ENCODE measurements at places on chromosomes 4 and X.

DNA sequence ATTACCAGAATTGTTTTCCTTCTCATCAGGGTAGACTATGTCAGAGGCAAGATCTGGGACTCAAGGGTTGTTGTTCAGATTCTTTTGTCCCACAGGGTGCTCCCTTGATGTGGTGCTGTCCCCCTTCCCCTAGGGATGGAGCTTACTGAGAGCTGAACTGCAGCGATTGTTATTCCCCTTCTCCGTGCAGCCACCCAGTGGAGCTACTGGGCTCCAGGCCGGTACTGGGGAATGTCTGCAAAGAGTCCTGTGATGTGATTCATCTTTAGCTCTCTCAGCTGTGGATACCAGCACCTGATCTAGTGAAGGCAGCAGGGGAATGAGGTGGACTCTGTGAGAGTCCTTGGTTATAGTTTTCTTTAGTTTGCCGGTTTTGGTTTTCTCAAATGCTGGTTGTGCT lies 247.4 kb upstream of the HAND2 start:
- DNase-seq: no peak

- no peak for DNase-seq
These were observed 313.9 kb downstream of the FBXW7 start for GRCh38 chr4:152221816-152222516.

DNA sequence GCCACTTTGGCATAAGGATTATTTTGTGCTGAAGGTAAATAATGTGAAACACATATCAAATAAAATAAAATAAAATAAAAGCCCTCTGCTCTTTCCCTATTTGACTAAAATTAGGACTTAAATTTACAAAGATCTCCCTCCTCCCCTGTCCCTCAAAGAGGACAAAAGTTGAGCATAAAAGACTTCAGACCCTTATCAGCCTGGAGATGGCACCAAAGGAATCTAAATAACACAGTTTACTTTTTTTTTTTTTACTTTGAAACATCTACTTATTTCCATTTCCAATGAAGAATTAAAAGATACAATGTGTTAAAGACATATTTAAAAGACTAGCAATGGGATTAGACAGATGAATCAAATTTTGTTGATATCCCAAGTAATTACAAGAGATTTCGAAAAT lies 89.7 kb downstream of the EPHA5 start:
- DNase-seq: no peak

GRCh38 chrX:68994135-68994890 lies 165.5 kb downstream of the EFNB1 start:
- DNase-seq: no peak

GRCh38 chr4:167622481-167623240 lies 388.4 kb upstream of the SPOCK3 start:
- DNase-seq: no peak

DNA sequence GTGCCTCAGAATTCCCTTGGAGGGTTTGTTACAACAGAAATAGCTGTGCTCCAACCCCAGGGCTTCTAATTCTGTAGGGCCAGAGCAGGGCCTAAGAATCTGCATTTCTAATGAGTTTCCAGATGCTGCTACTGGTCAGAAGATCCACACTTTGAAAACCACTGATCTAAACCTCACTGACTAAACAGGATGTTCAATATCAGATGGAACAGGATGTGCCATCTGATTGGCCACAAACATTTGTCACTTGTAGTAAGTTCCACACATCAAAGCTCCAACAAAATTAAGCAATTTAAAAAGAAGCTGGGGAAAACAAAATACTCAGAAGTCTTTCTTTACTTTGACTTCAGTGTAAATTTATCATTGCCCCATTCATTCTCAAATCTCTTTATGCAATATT lies 14.3 kb downstream of the CASK start:
- DNase-seq: no peak

DNA sequence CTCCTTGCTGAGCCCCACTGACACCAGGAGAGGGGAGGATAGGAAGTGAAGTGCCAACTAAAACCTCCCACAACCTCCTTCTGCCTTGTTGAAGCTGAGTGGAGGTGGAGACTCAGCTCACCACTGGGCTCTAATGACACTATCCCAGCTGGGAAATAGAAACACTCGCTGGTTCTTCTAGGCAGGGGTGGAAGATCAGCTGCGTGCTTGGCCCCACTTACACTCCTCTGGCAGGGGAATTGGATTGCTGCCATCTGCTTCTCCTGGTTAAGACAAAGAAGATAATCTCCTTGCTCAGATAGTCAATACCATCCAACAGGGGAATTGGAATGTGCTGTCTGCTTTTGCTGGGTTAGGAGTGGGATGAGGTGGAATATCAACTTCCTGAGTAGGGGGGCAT lies 392.5 kb downstream of the ZNF674 start:
- DNase-seq: no peak

DNA sequence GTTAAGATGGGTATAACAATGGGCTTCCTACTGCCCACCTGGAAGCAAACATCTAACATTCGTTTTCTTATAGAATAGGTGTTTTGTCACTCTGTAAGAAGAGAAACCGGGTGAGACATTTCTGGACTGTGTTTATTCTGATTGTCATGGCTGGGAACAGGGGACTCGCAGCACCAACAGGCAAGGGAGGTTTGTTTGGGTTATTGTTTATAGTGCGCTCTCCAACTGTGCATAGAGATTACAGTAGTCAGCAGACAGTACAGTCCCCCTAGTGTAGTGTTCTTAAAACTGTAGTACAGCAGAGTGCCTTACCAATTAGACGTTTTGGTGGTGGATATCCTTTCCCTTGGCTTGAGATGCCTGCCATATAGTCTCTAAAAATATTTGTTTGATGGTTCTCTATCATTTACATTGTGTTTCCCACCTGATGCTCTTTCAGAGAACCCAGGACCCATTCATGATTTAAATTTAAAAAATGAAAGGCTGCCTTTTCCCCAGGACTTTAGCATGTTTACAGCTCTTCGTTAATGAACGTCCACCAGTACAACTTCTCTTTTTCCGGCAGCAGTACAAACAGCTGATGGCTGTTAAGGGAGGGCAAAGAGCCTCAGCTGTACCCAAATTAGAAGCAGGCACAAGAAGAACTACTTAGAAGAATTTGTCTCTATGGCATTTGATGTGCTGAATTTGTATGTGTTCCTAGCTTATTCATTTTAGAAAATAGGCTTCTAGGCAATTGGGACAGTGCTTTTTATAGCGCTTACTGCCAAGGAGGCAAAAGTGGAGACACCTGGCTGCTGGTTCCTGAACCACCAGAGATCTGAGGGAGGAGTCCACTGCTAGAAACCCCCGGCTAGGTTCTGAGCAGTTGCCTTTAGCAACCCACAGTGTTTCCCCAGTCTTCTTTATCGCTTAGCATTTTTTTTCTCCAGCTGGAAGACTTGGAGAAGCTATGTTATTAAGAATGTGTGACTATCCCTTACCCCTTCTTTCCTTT lies 1.0 kb upstream of the RNF150 start:
- no peak for DNase-seq

DNA sequence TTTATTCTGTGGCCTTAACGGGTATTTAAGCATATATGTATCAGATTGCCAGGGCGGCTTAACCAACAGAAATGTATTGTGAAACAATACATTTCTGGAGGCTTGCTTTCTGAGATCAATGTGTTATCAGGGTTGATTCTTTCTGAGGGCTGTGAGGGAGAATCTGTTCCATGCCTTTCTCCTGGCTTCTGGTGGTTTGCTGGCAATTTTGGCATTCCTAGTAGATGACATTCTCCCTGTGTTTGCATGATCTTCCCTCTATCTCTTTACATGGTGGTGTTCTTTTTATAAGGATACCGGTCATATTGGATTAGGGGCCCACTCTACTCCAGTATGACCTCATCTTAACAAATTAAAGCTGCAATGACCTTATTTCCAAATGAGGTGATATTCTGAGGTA lies 16.9 kb upstream of the CEP135 start:
- DNase-seq: no peak

DNA sequence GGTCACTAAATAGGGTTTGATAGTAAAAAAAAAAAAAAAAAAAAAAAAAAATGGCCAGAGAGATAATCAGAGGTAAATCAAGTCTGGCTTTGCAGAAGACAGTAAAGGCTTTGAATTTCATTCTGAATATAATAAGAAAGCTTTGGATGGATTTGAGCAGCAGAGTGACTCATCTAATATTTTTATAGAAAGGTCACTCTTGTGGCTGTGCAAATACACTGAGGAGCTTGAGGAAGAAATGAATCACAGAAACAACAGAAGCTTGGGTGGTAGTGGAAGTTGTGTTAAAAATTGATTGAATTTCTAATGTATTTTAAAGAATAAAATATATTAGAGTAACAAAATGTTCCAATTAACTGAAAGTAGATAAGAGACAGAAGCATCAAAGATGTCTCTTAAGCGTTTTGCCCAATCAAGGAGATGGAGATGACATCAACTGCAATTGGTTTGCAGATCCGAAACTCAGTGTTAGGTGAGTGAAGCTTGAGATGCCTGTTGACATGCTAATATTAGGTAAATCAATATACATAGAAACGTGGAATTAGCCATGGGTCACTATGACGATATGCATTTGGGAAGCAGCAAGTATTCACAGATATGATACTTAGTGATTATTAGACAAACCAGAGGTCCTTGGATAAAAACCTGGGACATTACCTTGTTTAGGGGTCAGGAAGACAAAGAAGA lies 280.5 kb downstream of the GPM6A start:
- DNase-seq: no peak

DNA sequence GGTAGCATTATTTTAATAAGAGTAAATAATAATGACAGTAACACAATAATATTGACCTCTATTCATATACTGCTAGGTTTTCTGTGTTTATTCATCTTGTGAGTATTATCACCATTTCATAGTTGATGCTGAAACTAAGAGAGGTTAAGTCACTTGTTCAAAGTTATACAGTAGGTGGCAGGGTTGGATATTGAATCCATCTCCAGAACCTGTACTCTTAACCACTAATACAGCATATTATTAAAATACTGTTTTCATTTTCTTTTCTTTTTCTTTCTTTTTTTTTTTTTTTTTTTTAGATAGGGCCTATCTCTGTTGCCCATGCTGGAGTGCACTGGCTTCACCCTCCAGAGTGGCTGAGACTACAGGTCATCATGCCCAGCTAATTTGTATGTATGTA lies 7.1 kb upstream of the ELF2 start:
- DNase-seq: no peak

DNA sequence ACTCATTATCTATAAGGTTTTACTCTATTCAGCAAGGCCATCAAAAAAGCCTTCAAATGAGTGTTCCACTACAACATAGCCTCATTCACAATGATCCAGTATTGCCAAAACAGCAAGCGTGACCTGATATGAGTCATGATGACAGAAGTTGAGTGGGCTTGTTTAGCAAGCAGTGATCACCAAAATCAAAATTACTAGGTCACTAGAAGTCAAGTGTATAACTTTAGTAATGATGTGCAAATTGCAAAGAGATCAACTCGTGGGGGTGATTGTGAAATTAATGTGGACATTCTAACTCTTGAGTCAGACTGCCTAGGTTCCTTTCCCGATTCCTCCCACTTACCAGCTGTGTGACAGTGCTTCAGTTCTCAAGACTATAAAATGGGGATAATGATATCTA lies 124.5 kb downstream of the CHM start:
- DNase-seq: peak; percentile 28

- no peak for DNase-seq
These were observed 1.4 kb downstream of the COX7B start for GRCh38 chrX:77900688-77901087.

GRCh38 chr4:78005086-78005485 lies 52.0 kb upstream of the FRAS1 start:
- no peak for DNase-seq

GRCh38 chr4:188454575-188454974 lies 315.3 kb downstream of the TRIML1 start:
- DNase-seq: no peak

GRCh38 chr4:77156533-77156911 lies 485 bp upstream of the CCNG2 start:
- peak; percentile 99 for DNase-seq

GRCh38 chrX:113512700-113513395 lies 672.2 kb upstream of the AMOT start:
- peak; percentile 14 for DNase-seq

DNA sequence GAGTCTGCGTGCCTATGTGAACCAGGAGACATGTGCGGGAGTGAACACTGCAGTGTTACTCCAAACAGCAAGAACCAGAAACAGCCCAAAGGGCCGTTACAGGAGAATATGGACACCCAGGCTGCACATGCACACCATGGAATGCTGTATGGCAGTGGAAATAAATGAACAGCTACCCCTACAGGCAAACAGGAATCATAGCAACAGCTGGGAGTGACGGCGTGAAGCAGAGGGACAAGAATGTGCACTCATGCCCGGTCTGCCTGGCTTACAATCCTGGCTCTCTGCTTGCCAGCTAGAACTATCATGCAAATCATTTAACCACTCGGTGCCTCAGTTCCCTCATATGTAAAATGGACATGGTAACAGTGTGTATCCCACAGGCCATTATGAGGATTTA lies 16.6 kb downstream of the GPKOW start:
- peak; percentile 4 for DNase-seq

- no peak for DNase-seq
These were observed 156.5 kb upstream of the ARHGAP24 start for GRCh38 chr4:85318415-85318814.

DNA sequence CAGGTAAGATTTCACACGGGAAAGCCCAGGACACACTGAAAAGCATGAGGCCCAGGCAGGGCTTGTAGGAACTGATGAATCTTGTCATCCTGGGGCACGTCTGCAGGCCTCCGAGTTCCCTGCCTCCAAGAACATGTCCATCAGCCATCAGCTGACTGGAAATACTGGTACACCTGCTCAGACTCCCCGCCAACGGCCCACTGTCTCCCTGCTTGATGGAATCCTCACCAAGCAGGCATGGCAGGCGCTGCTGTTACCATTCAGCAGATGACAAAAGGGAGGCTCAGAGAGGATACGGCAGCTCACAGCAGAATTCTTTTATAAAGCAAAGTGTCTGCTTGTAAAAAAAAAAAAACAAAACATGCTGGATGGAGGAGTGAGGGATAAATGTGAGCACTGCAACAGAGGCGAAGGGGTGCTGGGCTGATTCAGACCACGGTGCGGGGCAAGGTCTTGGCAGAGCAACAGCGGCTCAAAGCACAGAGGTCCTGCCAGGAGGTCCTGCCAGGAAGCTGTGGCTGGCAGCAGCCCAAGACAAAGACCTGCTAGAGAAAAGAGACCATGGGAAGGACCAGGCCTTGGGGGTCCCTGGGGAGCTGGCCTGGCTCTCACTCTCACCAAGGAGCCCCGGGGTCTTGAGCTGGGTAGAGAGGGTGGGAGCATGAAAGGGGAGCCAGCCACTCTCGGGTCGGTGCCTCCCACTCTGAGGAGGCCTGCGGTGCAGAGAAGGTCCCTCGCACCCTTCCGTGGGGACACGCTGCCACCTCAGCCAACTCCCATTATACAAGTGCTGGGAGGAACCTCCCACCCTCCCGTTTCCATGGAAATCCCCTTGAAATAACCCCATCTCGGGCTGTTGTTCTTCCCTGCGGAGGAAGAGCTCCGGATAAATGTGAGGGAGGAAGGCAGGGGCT lies 25.6 kb downstream of the PPP2R2C start:
- no peak for DNase-seq

DNA sequence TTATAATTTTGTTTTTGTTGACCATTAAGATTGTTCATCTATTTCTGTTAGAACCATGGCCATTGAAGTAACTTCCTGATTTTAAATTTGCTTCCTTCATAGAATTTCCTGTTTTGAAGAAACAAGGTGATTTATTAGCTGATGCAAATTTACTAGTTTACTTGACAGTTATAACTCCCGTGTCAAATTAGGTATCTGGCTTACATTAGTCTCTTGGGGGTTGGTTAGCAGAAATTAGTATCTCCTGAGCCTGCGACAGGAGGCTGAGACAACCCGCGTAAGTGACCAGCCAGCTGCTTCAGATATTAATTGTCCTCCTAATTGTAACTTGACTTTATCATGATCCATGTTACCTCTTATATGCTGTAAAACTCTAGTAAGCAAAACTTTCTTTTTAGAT lies 154.3 kb downstream of the CFAP299 start:
- DNase-seq: no peak

Measured in AG09319 (cell line).